ENCODE measurements at places on chromosomes 5 and 9. TPM values are rescaled to one million over a fixed set of nuclear protein-coding genes. Genes with fewer than 3 reads are reported as not detected.

GRCh38 chr9:92406477-92406876, 2.1 kb upstream of the OGN start:
- no peak for DNase-seq

GRCh38 chr9:136333045-136333444, 5.7 kb downstream of the GPSM1 start:
- DNase-seq = no peak

The SNX2 gene
- polyA plus RNA-seq = 50.2 TPM

DNA sequence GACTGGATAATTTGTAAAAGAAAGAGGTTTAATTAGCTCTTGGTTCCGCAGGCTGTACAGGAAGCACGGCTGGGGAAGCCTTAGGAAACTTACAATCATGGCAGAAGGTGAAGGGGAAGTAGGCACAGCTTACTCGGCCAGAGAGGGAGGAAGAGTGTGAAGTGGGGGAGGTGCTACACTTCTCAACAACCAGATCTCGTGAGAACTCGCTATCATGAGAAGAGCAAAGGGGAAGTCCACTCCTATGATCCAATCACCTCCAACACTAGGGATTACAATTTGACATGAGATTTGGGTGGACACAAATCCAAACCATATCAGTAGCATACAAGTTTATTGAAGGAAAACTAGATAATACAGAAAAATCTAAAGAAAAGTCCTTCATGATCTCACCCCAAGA, 39.9 kb downstream of the NEURL1B start:
- DNase-seq = no peak

GRCh38 chr5:15290953-15291352, 209.0 kb upstream of the FBXL7 start:
- no peak for DNase-seq
